Panc1 (cell line): ENCODE measurements at places on chromosomes 6 and 20.

- DNase-seq: peak; percentile 33
Observed at GRCh38 chr20:6142348-6142993, 19.6 kb upstream of the FERMT1 start.

- DNase-seq: no peak
Observed at GRCh38 chr6:31559606-31559957, 12.2 kb downstream of the NFKBIL1 start.

GRCh38 chr6:71072508-71072907 is 115.6 kb upstream of the B3GAT2 start:
- no peak for DNase-seq

- no peak for DNase-seq
Observed at GRCh38 chr20:46963196-46963529, 68.5 kb downstream of the EYA2 start.

DNA sequence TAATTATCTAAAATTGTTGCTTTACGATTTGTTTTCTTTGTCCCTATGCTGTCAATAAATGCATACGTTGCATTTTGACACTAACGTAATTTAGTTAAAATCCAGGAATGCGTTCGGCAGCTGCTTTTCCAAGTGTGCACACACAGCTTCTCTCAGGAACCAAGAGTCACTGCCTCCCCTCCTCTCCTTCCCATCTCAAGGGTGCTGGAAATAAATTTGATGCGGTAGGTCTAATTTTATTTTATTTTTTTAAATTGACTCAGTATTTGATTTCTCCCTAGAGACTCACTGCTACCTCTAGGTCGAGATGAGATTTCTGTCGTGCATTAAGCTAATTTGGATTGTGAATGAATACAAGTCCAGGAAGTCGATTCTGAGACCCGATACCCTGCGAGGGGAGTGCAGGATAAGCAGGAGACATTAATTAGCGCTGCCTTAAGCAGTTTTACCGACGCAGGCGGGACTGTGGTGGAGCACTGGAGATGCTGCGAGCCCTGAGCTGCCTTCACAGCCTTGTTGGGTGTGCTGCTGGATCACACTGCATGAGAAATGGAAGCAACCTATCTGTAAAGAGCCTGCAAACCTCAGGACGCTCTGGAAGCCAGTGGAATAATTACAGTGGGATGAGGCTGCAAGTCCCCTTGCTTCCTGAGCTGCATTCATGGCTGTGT is 381.2 kb downstream of the C6orf118 start:
- DNase-seq: no peak

- DNase-seq: no peak
Observed at GRCh38 chr6:169397684-169398083, 144.0 kb upstream of the THBS2 start.

- DNase-seq: no peak
Observed at GRCh38 chr20:49346682-49347081, 68.8 kb upstream of the ZNFX1 start.

GRCh38 chr20:44618318-44618731 is 33.2 kb downstream of the ADA start:
- DNase-seq: no peak

DNA sequence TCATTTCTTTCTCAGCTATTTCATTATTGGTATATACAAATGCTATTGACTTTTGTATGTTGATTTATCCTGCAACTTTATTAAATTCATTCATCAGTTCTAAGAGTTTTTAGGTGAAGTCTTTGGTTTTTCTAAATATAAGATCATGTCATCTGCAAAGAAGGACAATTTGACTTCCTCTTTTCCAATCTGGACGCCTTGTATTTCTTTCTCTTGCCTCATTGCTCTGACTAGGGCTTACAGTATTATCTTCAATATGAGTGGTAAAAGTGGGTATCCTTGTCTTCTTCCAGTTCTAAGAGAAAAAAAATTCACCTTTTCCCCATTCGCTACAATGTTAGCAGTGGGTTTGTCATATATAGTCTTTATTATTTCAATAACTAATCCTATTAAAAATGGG is 38.0 kb downstream of the KIF16B start:
- DNase-seq: no peak
